Hematopoietic multipotent progenitor cell treated with erythropoietin and hydrocortisone succinate and interleukin-3 and kit ligand, for 15 days (in vitro differentiated cells): ENCODE measurements at places on chromosomes 12 and 14.

DNA sequence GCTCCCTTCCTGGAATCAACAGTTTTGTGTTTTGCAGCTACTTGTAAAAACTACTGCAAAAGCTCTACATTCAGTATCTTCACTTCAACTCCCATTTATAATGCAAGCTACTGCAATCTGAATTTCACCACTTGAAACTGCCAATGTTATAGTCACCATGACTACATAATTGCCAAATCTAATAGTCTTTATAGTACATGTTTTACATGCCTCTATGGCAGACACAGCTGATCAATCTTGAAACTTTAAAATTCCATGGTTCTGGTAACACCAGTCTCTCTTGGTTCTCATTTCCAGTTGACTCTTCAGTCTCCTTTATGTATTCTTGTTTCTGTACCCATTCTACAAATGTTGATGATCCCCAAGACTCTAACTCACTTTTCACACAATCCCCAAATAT lies 185.9 kb downstream of the MED13L start:
- DNase-seq: no peak

GRCh38 chr12:69275471-69275891 lies 36.1 kb downstream of the CPSF6 start:
- no peak for DNase-seq

- DNase-seq: peak; percentile 54
These were observed 32.1 kb downstream of the DEPDC4 start for GRCh38 chr12:100234591-100235304.

- no peak for DNase-seq
These were observed 1.1 kb downstream of the GALNT16 start for GRCh38 chr14:69260861-69261564.

DNA sequence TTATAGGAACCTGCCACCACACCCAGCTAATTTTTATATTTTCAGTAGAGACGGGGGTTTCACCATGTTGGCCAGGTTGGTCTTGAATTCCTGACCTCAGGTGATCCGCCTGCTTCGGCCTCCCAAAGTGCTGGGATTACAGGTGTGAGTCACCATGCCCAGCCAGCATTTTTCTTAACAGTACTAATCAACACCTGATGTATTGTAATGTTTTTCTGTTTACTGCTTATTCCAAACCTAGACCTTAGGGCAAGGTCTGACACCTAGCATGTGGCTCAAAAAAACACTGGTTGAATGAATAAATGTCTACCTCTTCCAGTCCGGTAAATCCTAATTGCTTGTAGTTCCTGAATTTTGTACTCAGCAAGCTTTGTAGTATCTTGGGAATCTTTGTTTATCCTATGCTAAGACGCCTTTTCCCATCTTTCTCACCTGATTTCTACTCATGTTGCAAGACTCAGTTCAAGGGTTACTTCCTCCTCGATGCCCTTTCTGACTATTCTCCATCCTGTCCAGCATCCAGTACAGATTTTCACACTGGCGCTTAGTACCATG lies 2.8 kb downstream of the PAN2 start:
- no peak for DNase-seq
